ENCODE measurements at places on chromosomes 5 and 9.

GRCh38 chr5:136006761-136007251, 22.0 kb upstream of the TGFBI start:
- H3K4me1 ChIP-seq: peaks cover 30% of the 10 kb centered on the region
- no peaks in the 10 kb centered on the region for H3K36me3 ChIP-seq
- H3K4me3 ChIP-seq: no peak overlapping the region
- H3K27ac ChIP-seq: peak overlapping the region; percentile 47

GRCh38 chr5:37055383-37055990, 178.9 kb downstream of the NIPBL start:
- peak; percentile 31 for DNase-seq
- no peak overlapping the region for H3K27ac ChIP-seq
- no peaks in the 10 kb centered on the region for H3K27me3 ChIP-seq
- peaks cover 9% of the 10 kb centered on the region for H3K36me3 ChIP-seq
- H3K4me3 ChIP-seq: no peak overlapping the region

- peaks cover 9% of the 10 kb centered on the region for H3K4me1 ChIP-seq
- H3K27me3 ChIP-seq: no peaks in the 10 kb centered on the region
- no peak for DNase-seq
- H3K27ac ChIP-seq: no peak overlapping the region
- H3K4me3 ChIP-seq: no peak overlapping the region
- no peaks in the 10 kb centered on the region for H3K36me3 ChIP-seq
Measured at GRCh38 chr9:96680812-96681499, 25.8 kb upstream of the PRXL2C start.

- H3K36me3 ChIP-seq: peaks cover 7% of the 10 kb centered on the region
- H3K4me1 ChIP-seq: peaks cover 61% of the 10 kb centered on the region
- H3K27ac ChIP-seq: peak overlapping the region; percentile 89
- peak; percentile 82 for DNase-seq
- no peak overlapping the region for H3K4me3 ChIP-seq
- no peaks in the 10 kb centered on the region for H3K27me3 ChIP-seq
Measured at GRCh38 chr5:143311428-143311827, 92.1 kb downstream of the NR3C1 start.

GRCh38 chr5:180817893-180818674, 15.5 kb upstream of the MGAT1 start:
- no peaks in the 10 kb centered on the region for H3K36me3 ChIP-seq
- H3K4me1 ChIP-seq: no peaks in the 10 kb centered on the region
- no peak overlapping the region for H3K4me3 ChIP-seq
